NCI-H1105 (cell line): ENCODE measurements at places on chromosomes 7 and 10.

DNA sequence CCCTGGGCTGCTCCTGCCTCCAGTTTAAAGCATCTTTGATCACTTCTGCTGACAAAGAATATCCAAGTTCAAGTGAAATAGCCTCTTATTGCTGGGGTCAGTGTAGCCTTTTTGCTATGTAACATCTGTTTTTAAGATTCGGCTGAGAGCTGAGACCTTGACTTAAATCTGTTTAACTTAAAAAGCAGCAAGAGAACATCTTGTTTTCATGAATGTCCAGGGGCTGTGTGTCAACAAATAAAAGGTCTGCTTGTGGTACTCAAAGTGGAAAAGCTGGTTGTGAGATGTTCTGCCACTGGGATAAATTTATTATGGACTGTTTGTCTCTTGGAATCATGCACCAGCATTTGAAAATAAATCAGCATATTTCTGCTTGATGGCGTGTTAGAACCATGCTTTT is 73.2 kb downstream of the CALD1 start:
- DNase-seq: no peak

GRCh38 chr10:96646751-96647166 is 59.9 kb upstream of the TM9SF3 start:
- no peak for DNase-seq

GRCh38 chr10:95730233-95730632 is 25.7 kb upstream of the ENTPD1 start:
- no peak for DNase-seq

GRCh38 chr10:122782911-122783310 is 62.7 kb downstream of the CUZD1 start:
- DNase-seq: no peak

DNA sequence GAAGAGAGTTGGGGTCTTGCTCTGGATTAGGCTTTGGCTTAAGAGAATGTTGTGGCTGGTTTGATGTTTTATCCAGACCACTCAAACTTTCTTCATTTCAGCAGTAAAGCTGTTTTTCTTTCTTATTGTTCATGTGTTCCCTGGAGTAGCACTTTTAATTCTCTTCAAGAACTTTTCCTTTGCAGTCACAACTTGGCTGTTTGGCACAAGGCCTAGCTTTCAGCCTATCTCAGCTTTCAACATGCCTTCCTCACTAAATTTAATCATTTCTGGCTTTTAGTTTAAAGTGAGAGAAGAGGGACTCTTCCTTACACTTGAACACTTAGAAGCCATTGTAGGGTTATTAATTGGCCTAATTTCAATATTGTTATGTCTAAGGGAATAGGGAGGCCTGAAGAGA is 18.1 kb downstream of the CCDC126 start:
- DNase-seq: no peak

DNA sequence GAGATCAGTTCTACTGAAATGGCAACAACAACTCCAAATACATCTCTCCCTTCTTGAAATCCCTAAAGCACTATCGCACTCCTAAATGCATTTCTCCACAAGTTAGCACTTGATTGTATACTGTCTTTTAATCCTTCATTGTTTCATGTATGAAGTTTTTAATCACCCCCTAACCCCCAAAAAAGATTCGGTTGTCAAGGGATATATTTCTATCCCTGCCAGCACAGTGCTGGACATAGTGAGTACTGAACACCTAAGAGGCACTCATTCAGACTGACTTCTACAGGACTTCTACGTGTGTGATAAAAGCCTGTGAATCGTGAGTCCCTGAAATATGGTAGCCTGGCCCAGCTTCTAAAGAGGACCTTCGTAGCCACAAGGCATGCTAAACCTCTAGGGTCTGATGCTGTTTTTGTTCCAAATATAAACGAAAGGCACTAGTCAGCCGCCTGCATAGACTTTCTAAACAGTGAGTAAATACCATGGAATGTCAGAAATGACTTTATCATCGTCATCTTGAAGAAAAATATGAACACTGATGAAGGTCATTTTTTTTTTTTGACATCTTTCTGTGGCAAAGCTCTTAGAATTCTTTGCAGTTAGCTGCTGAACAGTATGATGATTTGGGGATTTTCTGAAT is 14.6 kb upstream of the ZSCAN21 start:
- DNase-seq: no peak

- no peak for DNase-seq
Measured at GRCh38 chr10:74255888-74256357, 104.9 kb downstream of the ADK start.

DNA sequence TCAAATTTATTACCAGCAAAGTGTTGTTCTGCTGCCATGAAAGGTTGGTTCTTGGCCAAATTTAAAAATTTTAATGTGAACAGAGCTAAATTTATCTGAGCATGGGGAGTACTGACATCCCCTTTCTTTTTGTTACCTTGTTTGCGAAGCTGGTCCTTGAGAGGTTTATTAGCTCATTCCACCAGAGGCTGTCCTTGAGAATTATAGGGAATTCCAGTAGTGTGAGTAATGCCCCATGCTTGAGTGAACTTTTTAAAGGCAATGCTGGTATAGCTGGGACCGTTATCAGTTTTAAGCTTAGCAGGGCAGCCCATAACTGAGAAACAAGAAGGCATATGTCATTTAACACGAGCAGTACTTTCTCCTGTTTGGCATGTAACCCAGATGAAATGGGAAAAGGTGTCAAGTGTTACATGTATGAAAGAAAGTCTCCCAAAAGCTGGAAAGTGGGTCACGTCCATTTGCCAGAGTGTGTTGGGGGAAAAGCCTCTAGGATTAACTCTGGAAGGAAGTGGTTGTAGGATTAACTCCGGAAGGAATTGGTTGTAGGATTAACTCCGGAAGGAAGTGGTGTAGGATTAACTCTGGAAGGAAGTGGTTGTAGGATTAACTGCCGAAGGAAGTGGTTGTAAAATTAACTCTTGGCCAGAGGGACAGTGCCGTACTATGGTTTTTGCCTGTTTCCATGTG is 37.3 kb upstream of the AKR1C2 start:
- DNase-seq: no peak

DNA sequence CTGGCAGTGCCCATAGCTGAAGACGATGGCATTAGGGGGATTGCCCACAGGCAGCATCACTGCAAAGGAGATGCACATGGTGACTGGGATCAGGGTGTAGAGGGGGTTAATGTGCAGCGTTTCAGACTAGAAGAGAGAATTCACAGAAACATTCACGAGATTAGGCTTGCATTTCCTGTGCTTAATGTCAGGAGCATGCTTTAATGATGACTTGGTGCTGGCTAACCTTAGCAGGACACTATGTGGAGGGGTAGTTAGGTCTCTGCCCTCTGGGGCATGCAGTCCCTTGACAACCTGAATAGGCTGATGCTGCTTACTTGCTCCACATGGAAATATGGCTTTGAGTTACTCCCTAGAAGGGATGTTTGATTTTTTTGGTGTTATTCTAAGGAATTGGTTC is 21.8 kb downstream of the STMP1 start:
- no peak for DNase-seq

- no peak for DNase-seq
Measured at GRCh38 chr10:98323221-98324164, 55.5 kb upstream of the LOXL4 start.

- DNase-seq: no peak
Measured at GRCh38 chr7:121019018-121019417, 30.5 kb downstream of the CPED1 start.

DNA sequence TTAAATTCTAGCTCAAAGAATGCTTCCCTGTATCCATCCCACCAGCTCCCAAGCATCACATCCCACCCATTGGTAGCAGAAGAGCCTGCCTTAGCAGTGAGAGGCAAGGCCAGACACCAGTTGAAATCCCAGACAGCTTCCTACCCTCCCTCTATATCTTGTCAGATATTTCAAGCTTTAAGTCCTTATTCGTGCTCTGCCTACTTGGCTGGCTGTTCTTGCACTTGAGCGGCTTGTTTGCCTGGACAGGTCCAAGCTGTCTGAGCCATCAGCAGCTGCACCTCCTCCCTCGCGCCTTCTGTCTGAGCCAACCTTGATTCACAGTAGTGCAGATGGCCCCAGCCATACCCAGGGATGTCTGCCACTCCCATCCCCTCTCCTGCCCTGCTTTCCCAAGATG is 16.4 kb downstream of the LRRC4 start:
- no peak for DNase-seq

- DNase-seq: no peak
Measured at GRCh38 chr7:85815526-85815925, 628.7 kb upstream of the SEMA3D start.

- DNase-seq: no peak
Measured at GRCh38 chr7:3649678-3650440, 348.8 kb downstream of the SDK1 start.

GRCh38 chr10:48444266-48444665 is 137.8 kb downstream of the MAPK8 start:
- no peak for DNase-seq

DNA sequence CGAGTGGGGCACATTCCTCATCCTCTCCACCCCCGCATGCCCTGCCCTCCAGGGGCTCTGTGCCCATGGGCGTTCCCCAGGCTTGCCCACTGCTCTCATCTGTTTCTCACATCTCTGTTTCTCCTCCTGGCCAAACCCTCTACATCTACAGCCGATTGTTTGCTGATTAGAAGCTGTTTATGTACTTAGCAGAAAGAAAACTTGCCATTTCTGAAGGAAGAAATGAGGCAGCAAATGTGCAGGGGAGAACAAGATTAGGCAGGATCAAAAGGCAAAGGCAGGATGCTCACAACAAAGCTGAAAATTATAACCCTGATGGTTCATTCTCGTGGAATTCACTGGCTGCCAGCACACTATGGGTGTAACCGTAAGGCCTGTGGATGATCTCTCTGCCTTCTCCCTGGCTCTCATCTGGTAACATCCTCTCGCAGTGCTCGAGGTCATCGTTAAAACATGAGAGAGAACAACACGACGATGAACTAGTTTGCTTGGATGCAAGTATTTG is 111.6 kb upstream of the KLF14 start:
- DNase-seq: no peak

- no peak for DNase-seq
Measured at GRCh38 chr10:35466170-35466569, 129.9 kb downstream of the CCNY start.

- no peak for DNase-seq
Measured at GRCh38 chr10:98394851-98395440, 20.0 kb downstream of the PYROXD2 start.

DNA sequence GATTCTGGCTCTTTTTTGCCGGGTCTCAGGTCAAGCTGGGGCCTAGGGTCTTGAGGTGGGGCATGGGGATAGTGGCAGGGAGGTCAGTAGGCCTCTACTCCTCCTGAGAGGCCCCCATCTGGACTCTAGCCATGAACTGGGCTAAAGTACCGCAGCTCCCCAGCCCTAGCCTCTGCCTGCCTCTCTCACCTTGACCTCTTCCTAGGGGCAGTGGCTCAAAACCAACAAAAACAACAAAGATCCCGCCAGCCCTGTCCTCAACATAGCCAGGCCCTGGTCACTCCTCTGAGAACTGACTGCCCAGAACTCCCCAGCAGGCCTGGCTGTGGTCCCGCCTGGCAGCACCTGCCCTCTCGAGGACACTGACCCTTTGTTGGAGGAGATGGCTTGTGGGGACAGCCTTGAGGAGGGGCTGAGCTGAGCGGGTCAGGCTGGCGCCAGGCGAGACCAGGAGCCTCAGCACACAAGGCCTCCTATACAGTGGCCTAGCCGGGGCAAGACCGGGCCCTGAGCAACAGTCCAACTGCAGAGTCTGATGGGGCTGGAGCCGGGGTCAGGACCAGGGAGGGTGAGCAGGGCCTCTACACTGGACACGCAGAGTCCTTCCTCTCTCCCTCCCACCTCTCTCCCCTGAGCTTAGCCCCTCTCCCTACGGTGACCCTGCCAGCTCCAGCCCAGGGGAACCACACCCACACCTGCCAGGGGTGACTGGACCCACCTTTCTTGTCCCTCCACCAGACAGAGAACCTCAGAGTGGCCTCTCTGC is 11.6 kb upstream of the PPIF start:
- DNase-seq: no peak

- DNase-seq: no peak
Measured at GRCh38 chr7:157017603-157018327, 7.3 kb upstream of the MNX1 start.

GRCh38 chr10:50326757-50327701 is 75.7 kb upstream of the ASAH2 start:
- DNase-seq: no peak

DNA sequence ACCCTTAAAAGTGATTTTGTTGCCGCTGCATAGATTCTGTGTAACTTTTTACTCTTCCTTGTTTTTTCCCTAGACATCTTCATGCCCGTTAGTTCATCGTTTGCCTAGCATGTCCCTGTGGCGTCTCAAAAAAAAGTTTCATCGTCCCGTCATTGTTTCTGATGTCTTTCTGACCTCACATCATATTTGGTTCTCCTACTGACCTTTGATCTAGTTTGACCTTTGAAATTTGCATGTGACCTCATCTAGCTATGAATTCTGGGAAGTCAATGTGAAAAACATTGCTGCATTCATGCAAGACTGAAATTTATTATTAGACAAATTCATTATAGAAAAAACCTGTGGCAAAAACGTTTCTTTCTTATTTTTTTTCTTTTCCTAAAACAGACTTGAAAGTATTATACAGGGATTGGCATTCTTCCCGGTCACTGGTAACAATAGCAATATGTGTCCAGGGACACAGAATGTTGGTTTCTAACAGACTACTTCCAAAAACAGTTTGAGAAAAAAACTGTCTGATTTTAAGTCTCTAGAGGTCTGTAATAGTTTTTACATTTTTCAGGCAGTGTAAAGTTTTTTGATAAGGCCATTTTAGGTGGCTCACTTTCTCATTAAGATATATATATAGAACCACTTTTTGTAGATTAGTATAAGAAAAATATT is 280.9 kb downstream of the USP6NL start:
- DNase-seq: no peak

DNA sequence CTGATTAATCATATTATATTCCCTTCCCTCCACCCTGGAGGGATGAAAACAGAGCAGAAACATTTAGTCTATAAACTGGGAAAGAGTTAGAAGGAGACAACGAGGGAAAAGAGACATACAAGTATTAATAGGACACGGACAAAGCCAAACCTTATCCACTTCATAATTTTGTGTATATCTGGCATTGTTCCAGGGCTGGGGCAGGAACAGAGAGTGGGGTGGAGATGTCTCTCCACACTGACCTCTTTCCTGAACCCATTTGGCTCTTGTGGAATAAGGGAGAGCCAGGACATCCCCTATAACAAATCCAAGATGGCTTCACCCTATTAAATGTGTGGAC is 43.7 kb upstream of the TSPAN33 start:
- DNase-seq: no peak

- no peak for DNase-seq
Measured at GRCh38 chr10:131994435-131994834, 12.7 kb upstream of the BNIP3 start.

- no peak for DNase-seq
Measured at GRCh38 chr7:304574-305409, 14.8 kb downstream of the FOXL3 start.

- no peak for DNase-seq
Measured at GRCh38 chr10:75165684-75166622, 44.6 kb upstream of the VDAC2 start.

DNA sequence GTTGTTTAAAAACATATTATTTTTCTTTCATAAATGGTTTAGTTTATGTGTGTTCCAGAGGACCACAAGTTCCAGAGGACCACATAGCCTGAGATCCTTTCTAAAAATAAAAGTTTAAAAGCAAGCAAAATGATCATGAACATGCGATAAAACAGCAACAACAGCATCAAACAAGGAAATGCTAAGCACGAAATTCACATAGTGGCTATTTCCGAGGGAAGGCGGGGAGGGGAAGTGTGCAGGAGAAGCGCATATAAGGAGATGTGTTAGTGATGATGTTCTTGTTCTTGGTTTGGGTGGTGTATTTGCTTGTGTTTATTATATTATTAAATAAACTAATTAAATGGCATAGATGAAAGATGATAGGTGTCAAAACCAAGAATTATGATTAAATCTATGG is 1.2 kb downstream of the TBATA start:
- DNase-seq: no peak
